ENCODE measurements at places on chromosomes 4 and X. TPM values are rescaled to one million over a fixed set of nuclear protein-coding genes. Genes with fewer than 3 reads are reported as not detected.

DNA sequence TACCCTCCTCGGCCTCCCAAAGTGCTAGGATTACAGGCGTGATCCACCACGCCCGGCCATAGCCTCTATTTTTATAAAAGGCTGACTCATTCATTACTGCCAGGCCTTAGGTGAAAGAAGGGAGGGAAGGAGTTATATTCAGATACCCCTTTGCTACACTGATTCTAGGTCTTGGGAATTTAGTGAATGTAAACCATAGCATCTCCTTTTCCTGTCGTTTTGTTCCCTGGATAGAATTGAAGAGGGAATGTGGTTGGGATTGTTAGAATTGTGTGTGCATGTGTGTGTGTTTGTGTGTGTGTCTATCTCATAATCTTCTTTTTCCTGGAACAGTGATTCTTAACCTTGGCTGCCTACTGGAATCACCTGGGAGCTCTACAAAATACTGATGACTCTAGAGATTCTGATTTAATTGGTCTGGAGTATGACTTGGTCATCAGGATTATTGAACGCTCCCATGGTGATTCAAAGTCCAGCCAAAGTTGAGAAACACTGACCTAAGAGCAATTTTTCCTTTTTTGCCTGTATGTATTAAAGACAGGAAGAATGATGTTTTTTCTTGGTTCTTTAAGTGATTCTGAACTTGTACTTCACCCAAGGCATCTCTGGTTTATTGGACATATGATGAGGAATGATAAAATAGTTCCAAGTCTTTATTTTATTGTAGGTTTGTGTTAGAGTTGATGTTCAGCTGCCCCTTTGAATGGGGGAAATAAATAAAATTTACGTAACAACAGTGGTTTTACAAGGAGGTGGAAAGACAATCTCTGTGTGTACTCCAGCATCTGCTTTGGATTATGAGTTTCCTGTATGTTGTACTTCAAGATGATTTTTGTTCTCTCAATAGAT is 37.0 kb downstream of the NAP1L5 start:
- DNase-seq, result no peak
- peaks cover 25% of the 10 kb centered on the region for H3K4me1 ChIP-seq
- no peak overlapping the region for H3K4me3 ChIP-seq

DNA sequence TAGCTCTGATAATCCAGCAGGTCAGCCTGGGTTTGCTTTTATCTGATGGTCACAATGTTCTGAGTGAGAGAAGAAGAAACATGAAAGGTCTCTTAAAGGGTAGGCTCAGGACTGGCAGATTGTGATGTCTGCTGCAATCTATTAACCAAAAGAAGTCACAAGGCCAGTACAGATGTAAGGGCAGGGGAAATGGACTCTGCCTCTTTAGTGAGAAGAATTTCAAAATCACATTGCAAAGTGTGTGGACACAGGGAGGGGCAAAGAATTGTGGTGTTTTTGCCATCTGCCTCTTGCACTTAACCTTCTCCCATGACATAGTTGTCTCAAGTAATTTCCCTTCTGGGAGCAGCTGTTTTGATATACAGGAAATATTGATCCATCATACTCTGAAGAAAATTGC is 40.9 kb downstream of the IL1RAPL1 start:
- H3K4me3 ChIP-seq, result no peak overlapping the region
- no peaks in the 10 kb centered on the region for H3K36me3 ChIP-seq
- no peak overlapping the region for H3K27ac ChIP-seq
- H3K4me1 ChIP-seq, result no peaks in the 10 kb centered on the region
- no peaks in the 10 kb centered on the region for H3K27me3 ChIP-seq

- no peak overlapping the region for H3K4me3 ChIP-seq
- no peak overlapping the region for H3K27ac ChIP-seq
- H3K4me1 ChIP-seq, result no peaks in the 10 kb centered on the region
- no peak for DNase-seq
- 0 out of 2 replicates have a peak, but pooled peaks cover 4% of the 10 kb centered on the region for H3K36me3 ChIP-seq
- no peaks in the 10 kb centered on the region for H3K27me3 ChIP-seq
Observed at GRCh38 chr4:151139814-151140213, 40.4 kb downstream of the RPS3A start.

GRCh38 chr4:38723726-38724474 is 58.9 kb downstream of the TLR10 start:
- no peaks in the 10 kb centered on the region for H3K36me3 ChIP-seq
- peaks cover 22% of the 10 kb centered on the region for H3K4me1 ChIP-seq
- peak overlapping the region; percentile 36 for H3K27ac ChIP-seq
- peak; percentile 29 for DNase-seq
- H3K27me3 ChIP-seq, result no peaks in the 10 kb centered on the region

GRCh38 chrX:18643243-18643642 is 28.7 kb downstream of the RS1 start:
- H3K4me1 ChIP-seq, result no peaks in the 10 kb centered on the region
- H3K27ac ChIP-seq, result no peak overlapping the region
- no peaks in the 10 kb centered on the region for H3K36me3 ChIP-seq
- no peaks in the 10 kb centered on the region for H3K27me3 ChIP-seq
- no peak for DNase-seq

The XAGE2 gene
- total RNA-seq, result 2.7 TPM

GRCh38 chrX:7927259-7928167 is at the start of gene PNPLA4:
Gene PNPLA4, minus strand, starts transcription at chrX:7927413. Its CDS starts 1,294 bp downstream, at chrX:7926119.
- no peak within 1 kb of the TSS for H3K27ac ChIP-seq
- DNase-seq, result no peak
- no peaks in the 10 kb centered on the region for H3K4me1 ChIP-seq
- no peak within 1 kb of the TSS for H3K4me3 ChIP-seq
- no peaks in the 10 kb centered on the region for H3K27me3 ChIP-seq

DNA sequence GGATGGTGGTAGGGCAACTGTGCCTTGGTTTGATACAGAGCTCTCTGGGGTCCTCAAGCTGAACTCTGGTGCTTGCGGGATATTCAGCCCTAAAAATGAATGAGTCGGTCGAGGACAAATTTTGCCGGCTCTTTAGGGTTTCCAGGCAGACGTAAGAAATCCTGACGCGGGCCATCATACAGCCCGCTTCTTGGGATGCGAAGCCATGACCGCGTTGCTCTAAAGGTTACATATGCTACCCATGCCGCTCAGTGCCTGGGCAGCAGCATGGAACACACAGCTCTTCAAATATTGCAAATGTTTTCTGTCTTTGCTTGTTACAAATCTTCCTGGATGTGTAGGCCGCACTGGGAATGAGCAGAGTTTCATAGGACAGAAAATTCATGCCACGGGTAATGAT is 55.6 kb downstream of the NBDY start:
- H3K4me1 ChIP-seq, result no peaks in the 10 kb centered on the region
- H3K36me3 ChIP-seq, result no peaks in the 10 kb centered on the region
- no peaks in the 10 kb centered on the region for H3K27me3 ChIP-seq
- no peak overlapping the region for H3K27ac ChIP-seq
- H3K4me3 ChIP-seq, result no peak overlapping the region

- H3K4me3 ChIP-seq, result no peak overlapping the region
- no peak overlapping the region for H3K27ac ChIP-seq
- no peak for DNase-seq
- no peaks in the 10 kb centered on the region for H3K27me3 ChIP-seq
- H3K4me1 ChIP-seq, result no peaks in the 10 kb centered on the region
Observed at GRCh38 chr4:154595807-154596206, 5.3 kb upstream of the FGA start.

GRCh38 chr4:180086480-180087190 is 2156.6 kb upstream of the TENM3 start:
- H3K27me3 ChIP-seq, result no peaks in the 10 kb centered on the region
- no peak overlapping the region for H3K27ac ChIP-seq
- DNase-seq, result no peak
- no peak overlapping the region for H3K4me3 ChIP-seq
- H3K36me3 ChIP-seq, result no peaks in the 10 kb centered on the region
- no peaks in the 10 kb centered on the region for H3K4me1 ChIP-seq

The NDP gene
- total RNA-seq, result not detected

DNA sequence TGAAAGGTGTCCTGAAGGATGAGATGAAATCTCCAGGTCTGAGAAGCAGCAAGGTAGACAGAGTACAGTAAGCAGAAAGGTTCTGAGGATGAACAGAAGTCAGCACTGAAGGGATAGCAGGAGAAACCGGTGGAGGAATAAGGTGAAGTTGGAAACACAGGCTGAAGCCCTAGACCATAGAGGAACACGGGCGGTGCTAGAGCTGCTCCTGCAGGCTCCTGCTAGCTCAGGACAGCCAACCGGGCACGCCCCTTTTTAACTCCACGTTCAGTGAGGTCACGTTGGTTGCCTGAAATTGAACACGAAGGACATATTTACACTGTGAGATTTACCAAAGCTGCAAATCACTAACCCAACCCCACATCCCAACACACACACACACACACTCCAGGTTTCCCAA is 1886.4 kb upstream of the AGA start:
- no peak for DNase-seq
- no peaks in the 10 kb centered on the region for H3K27me3 ChIP-seq
- no peaks in the 10 kb centered on the region for H3K36me3 ChIP-seq

DNA sequence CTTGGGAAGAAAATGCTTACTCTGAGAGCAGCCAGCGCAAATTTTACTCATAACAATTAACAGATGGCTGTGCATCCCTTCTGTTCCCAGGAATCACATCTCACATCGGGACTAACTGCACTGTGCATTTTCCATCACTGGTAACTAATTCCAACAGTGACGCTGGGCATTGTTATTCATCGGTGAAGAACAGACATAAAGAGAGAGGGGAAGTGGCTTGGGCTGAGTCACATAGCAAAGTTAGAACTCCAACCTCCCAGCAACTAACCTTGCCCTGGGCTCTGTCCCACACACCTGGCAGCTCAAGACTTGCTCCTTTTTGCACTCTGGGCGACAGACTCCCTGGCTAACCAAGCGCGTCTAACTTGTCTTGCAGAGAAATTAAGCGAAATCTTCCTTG is 6.4 kb upstream of the LONRF3 start:
- no peaks in the 10 kb centered on the region for H3K4me1 ChIP-seq
- no peak overlapping the region for H3K27ac ChIP-seq
- H3K36me3 ChIP-seq, result no peaks in the 10 kb centered on the region

GRCh38 chr4:77010841-77011354 is 61.3 kb downstream of the SEPTIN11 start:
- no peak for DNase-seq
- H3K4me3 ChIP-seq, result no peak overlapping the region
- H3K4me1 ChIP-seq, result peaks cover 62% of the 10 kb centered on the region
- H3K27me3 ChIP-seq, result no peaks in the 10 kb centered on the region
- H3K36me3 ChIP-seq, result peaks cover 75% of the 10 kb centered on the region
- H3K27ac ChIP-seq, result peak overlapping the region; percentile 70

The TCEAL5 gene
- total RNA-seq, result not detected

DNA sequence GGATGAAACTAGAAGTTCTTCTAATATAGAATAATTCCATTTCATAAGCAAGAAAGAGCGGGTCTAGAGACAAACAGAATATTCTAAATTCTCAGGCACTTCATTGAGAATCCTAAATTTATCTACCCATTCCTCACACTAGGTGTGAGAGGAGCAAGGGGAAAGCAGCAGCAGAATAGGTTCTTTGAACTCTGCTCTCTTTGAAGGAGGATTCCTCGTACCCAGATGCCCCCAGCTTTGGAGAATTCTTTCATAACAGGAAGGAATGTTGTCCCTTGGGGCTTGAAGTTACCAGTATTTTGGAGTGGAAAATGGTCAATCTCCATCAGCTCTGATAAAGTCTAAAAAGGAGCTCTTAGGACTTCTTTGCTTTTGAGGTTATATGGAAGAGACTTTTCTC is 59.7 kb upstream of the RASGEF1B start:
- no peaks in the 10 kb centered on the region for H3K36me3 ChIP-seq
- no peak overlapping the region for H3K27ac ChIP-seq
- DNase-seq, result no peak
- H3K4me1 ChIP-seq, result no peaks in the 10 kb centered on the region

GRCh38 chrX:71997320-71997719 is 86.7 kb downstream of the NHSL2 start:
- H3K27me3 ChIP-seq, result no peaks in the 10 kb centered on the region
- no peak overlapping the region for H3K27ac ChIP-seq
- DNase-seq, result no peak
- H3K36me3 ChIP-seq, result no peaks in the 10 kb centered on the region
- no peak overlapping the region for H3K4me3 ChIP-seq
- no peaks in the 10 kb centered on the region for H3K4me1 ChIP-seq

GRCh38 chrX:32673193-32673592 is 538.2 kb downstream of the DMD start:
- H3K27me3 ChIP-seq, result no peaks in the 10 kb centered on the region
- DNase-seq, result no peak
- no peak overlapping the region for H3K27ac ChIP-seq

DNA sequence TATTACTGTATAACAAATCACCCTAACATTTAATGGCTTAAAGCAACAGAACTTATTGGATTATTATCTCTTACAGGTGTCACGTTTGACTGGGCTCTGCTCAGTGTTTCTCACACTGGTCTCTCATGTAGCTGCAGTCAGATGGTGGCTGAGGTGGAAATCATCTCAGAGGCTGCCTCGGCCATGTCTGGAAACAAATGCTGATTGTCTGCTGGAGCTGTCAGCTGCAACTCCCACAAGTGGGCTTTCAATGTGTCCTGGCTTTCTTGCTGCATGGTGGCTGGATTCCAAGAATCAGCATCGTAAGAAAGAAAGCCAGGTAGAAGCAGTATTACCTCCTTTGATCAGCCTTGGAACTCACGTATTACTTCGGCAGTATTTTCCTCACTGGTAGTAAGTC is 277.6 kb downstream of the SPANXN1 start:
- H3K4me1 ChIP-seq, result no peaks in the 10 kb centered on the region
- DNase-seq, result no peak
- H3K4me3 ChIP-seq, result no peak overlapping the region
- H3K36me3 ChIP-seq, result no peaks in the 10 kb centered on the region
- H3K27me3 ChIP-seq, result no peaks in the 10 kb centered on the region

The DCLK2 gene
- total RNA-seq, result 5.2 TPM

- no peak overlapping the region for H3K4me3 ChIP-seq
- no peaks in the 10 kb centered on the region for H3K36me3 ChIP-seq
- no peak overlapping the region for H3K27ac ChIP-seq
- H3K27me3 ChIP-seq, result no peaks in the 10 kb centered on the region
- peaks cover 5% of the 10 kb centered on the region for H3K4me1 ChIP-seq
- no peak for DNase-seq
Observed at GRCh38 chr4:27000122-27000521, 139.5 kb downstream of the STIM2 start.

- no peak for DNase-seq
- no peak overlapping the region for H3K27ac ChIP-seq
- no peaks in the 10 kb centered on the region for H3K36me3 ChIP-seq
- H3K4me3 ChIP-seq, result no peak overlapping the region
- no peaks in the 10 kb centered on the region for H3K4me1 ChIP-seq
Observed at GRCh38 chr4:110830461-110830860, 207.6 kb upstream of the PITX2 start.

DNA sequence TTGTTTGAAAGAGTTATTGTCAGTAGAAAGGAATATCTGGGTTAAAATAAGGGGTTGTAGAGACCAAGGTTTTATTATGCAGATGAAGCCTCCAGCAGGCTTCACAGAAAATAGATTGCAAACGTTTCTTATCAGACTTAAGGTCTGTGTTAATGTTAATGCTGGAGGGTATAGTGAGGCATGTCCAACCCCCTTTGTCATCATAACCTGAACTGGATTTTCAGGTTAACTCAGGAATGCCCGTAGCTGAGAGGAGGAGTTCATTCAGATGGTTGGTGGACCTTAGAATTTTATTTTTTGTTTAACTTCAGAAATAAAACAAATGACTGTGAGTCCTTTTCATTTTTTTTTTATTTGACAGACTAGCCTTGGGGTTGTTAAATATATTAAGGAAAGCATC is 354.1 kb downstream of the GPM6A start:
- H3K36me3 ChIP-seq, result no peaks in the 10 kb centered on the region
- no peak overlapping the region for H3K27ac ChIP-seq
- H3K4me1 ChIP-seq, result no peaks in the 10 kb centered on the region
- H3K27me3 ChIP-seq, result no peaks in the 10 kb centered on the region
- no peak overlapping the region for H3K4me3 ChIP-seq
- no peak for DNase-seq

The VGLL1 gene
- not detected for total RNA-seq

GRCh38 chr4:182752158-182752910 is 164.9 kb downstream of the DCTD start:
- H3K36me3 ChIP-seq, result peaks cover 19% of the 10 kb centered on the region
- peaks cover 51% of the 10 kb centered on the region for H3K4me1 ChIP-seq
- DNase-seq, result peak; percentile 82
- no peaks in the 10 kb centered on the region for H3K27me3 ChIP-seq
